ENCODE measurements at places on chromosomes 1 and 21.

- DNase-seq, result no peak
- H3K27ac ChIP-seq, result no peak overlapping the region
- H3K4me1 ChIP-seq, result no peaks in the 10 kb centered on the region
- H3K27me3 ChIP-seq, result peaks cover 16% of the 10 kb centered on the region
- H3K36me3 ChIP-seq, result no peaks in the 10 kb centered on the region
- no peak overlapping the region for H3K4me3 ChIP-seq
These were observed 19.6 kb upstream of the FAM131C start for GRCh38 chr1:16092923-16093511.

GRCh38 chr1:62384276-62385005 lies 52.4 kb upstream of the USP1 start:
- H3K4me1 ChIP-seq, result no peaks in the 10 kb centered on the region
- no peak overlapping the region for H3K27ac ChIP-seq
- no peaks in the 10 kb centered on the region for H3K36me3 ChIP-seq
- H3K4me3 ChIP-seq, result no peak overlapping the region
- DNase-seq, result no peak

GRCh38 chr21:17466166-17466565 lies 46.7 kb upstream of the CXADR start:
- H3K27me3 ChIP-seq, result no peaks in the 10 kb centered on the region
- no peak for DNase-seq
- H3K27ac ChIP-seq, result no peak overlapping the region
- no peak overlapping the region for H3K4me3 ChIP-seq

DNA sequence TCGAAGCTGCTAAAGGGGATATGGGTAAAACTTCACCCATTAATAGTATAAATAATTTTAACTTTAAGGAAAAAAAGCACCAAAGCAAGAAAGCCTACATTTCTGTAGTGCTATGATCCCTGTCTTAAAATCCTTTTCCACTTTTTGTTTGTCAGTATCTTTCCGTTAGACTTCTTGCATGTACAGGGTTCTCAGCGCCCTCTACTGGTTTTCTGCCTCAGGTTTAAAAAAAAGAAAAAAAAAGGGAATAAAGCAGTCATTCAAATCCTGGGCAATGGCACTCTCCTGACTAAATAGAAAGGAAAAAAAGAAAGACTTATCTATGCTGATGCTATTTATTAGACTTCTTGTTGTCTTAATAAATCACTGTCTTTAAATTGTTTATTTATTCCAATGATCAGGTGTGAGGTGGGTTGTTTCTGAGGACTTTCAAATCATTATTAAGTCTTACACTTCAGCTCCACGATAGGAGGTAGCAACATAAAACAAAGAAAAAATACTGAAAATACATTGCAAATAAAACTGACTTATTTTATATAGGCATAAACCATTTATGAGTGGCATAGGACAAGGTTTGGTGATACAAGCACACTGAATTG lies 475.4 kb upstream of the NR5A2 start:
- no peak overlapping the region for H3K27ac ChIP-seq
- H3K4me3 ChIP-seq, result no peak overlapping the region
- peaks cover 3% of the 10 kb centered on the region for H3K27me3 ChIP-seq
- no peaks in the 10 kb centered on the region for H3K36me3 ChIP-seq
- DNase-seq, result peak; percentile 21
- H3K4me1 ChIP-seq, result no peaks in the 10 kb centered on the region
